ENCODE measurements at places on chromosomes 3 and 15.

DNA sequence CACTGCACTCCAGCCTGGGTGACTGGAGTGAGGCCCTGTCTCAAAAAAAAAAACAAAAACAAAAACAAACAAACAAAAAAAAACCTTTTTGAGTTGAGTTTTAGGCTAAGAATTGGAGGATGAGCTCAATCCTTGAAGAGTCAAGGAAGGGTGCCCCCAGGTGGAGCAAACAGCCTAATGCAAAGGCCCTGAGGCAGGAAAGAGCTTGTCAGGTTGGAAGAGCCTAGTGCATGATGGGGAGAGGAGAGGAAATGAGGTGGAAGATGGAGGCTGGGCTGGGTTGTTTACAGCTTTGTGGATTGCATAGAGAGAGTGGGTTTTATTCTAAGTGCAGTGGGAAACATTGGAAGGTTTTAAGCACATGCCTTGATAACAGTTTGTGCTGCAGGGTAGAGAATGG lies 2.1 kb upstream of the SNX22 start:
- DNase-seq, result no peak

DNA sequence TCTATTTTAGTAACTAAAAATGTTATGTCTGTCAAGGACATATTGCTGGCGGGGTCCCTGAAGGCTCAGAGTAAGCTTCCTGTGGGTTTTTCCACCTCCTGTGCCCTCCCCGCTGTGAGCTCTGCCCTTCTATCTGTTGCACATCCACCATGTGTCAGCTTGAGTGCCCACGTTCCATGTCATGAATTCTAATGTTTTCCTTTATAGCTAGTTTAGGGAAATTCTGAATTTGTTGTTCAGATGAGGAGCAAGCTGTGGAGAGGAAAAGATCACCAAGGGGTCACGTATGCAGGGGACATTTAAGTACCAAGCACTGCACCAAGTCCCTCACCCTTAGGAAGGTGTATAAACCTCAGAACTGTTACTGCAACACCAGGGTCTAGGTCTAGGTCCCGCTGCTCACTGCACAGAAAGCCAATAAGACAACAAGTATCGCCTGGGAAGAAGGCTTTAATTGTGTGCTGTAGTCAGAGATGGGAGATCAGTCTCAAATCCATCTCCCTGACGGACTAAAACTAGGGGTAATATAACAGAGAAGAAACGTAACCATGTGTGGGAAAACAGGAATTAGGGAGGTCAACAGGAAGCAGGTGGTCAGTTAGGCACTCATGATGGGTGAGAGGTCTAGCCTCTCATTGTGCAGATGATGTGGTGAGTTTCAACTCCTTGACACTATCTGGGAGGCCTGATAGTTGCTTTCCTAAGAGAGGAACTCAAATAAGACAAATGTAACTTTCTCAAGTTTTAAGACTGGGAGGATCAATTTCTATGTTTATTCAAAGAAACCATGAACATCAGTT lies 9.7 kb downstream of the GP9 start:
- no peak for DNase-seq

- no peak for DNase-seq
These were observed 2.6 kb downstream of the ISLR2 start for GRCh38 chr15:74132681-74133651.

GRCh38 chr15:48072941-48073340 lies 47.8 kb upstream of the SLC24A5 start:
- DNase-seq, result no peak

DNA sequence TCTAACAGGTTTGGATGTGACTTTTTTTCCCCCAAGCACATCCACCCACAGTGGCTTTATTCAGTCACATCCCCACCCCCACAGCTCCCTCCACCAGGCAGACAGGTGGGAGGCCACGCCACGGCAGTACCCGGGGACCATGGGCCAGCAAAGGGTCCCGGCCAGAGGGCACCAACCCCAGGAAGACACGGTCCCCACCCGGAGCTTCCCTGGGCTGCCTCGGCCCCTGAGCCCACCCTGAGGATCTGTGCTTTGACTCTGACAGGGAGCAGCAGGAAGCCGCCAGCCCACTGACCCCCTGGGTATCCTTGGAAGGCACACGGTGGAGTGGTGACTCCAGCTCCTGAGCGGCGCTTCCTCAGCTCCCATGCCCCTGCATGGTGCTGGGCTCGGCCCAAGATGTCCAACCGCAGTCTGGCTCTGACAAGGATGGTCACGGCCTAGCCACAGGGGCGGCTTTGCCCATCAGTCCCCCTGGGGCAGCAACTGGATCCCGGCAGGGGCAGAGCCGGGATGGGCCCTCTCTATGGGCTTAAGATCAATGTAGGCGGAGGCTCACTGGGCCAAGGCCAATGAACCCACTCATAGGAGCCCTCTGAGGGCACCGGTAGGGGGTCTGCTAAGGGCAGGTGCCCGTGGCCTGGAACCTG lies 66.2 kb upstream of the TTBK2 start:
- no peak for DNase-seq

DNA sequence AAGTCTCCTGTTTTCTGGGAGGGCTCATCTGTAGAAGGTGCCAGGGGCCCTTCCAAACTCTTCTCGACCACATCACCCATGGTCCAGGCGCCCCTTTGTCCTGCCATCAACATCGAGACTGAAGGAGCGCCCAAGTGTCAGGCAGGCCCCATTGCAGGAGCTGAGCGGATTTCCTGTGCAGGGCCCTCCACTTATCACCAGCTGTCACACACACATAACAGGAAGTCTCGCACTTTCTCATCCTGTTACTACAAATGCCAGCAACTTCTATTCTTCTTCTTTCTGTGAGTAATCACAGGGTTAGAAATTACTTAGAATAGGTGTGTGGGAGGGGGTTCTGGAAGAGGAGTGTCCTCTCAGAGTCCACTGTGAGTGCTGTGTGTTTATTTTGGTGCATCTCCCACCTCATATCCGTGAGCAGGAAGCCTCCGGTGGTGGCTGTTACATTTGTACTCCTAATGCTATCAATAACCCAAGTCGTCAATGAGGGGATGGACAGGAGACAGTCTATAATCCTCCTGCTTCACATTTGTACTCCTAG lies at the start of gene KLHL6:
Gene KLHL6 (minus strand): TSS at position 166 of the 541 bp plus-strand sequence. CDS start 53 bp downstream, at position 113.
- DNase-seq, result peak; percentile 43

- DNase-seq, result no peak
These were observed 76.1 kb downstream of the SYNPR start for GRCh38 chr3:63354160-63354559.

DNA sequence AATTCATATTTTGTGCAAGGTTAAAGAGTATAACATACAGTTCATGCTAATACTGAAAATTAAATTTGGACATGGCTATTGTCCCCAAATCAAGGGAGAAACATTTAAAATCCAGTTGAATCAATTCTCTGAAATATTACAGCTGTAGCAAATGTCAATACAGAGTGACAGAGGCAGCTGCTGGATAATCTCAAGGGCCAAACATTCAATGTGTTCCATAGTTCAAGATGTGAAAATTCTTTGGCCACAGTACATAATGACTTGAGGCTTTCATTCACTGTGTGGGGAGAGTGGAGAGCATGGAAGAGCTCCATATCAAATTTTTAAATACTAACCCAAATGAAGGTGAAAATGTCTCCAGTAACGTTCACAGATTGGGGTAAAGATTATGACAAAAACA lies 1192.8 kb upstream of the CADM2 start:
- DNase-seq, result no peak
